ENCODE measurements at places on chromosomes 13 and 19.

DNA sequence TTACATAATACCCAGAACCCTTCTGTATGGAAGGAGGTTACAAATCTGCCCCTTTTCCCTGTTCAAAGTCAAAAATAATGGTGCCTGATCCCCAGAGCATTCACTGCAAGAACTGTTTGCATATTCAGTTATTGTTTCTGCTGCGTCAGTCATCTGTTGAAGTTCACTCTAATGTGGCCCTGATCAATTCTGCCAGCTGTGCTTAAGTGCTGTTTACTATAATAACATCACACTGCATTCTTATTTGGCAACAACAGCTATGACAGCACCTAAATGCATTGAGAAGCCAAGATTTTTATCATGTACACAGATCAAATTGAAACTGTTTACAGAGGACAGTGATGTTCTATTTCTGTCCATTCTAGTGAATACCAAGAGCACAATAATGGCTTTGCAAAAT, 115.9 kb downstream of the DACH1 start:
- no peak for DNase-seq

- DNase-seq = peak; percentile 84
Measured at GRCh38 chr19:55590617-55591016, 8.7 kb downstream of the FIZ1 start.

GRCh38 chr13:83298617-83299016, 583.7 kb downstream of the SLITRK1 start:
- no peak for DNase-seq

DNA sequence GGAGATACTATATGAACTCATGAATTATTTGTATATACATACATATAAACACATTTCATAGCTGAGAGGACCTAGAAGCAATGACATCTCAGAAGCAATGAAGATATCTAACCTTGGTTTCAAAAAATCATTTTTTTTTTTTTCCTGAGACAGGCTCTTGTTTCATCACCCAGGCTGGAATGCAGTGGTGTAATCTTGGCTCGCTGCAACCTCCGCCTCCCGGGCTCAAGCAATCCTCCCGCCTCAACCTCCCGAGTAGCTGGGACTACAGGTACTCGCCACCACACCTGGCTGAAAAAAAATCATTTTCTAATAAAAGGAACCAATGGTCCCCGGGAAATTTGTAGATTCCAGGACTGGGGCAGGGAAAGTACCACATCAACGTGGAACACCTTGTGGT, 4.0 kb downstream of the ZNF565 start:
- no peak for DNase-seq

- DNase-seq = no peak
Measured at GRCh38 chr19:18225355-18225701, 910 bp downstream of the PDE4C start.

DNA sequence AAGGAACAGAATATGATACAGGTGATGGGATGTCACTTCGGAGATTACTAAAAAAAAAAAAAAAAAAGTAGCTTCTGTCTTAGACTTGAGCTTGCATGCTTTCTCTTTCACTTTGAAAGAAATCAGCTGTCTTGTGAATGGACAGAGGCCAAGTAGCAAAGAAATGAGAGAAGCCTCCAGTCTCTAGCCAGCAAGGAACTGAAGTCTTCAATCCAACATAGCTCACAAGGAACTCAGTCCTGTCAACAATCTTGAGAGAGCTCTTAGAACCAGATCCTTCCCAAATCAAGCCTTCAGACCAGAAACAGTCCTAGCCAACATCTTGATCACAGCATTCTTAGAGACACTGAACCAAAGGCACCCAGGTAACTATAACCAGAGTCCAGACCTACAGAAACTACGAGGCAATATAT, 7.7 kb downstream of the N4BP2L2 start:
- peak; percentile 16 for DNase-seq

DNA sequence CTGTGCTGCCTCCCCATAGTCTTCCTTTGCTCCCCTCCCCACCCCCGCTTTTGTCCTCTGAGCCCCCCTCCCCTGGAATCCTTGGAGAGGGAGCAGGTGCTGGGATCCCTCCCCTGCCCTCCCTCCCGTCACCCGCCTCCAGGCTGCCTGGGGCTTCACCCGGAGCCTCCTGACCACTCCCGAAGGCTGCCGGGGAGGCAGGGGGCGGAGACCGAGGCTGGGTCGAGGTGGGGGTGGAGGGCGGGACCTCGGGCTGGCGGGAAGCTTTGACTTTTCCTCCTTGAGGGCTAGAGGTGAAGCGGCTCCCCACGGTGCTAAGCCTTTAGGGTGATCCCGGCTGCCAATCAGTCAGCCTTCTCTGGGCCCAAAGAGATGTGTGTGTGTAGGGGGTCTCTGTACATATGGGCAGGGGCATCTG, 1.5 kb downstream of the KMT5C start:
- DNase-seq = peak; percentile 31

DNA sequence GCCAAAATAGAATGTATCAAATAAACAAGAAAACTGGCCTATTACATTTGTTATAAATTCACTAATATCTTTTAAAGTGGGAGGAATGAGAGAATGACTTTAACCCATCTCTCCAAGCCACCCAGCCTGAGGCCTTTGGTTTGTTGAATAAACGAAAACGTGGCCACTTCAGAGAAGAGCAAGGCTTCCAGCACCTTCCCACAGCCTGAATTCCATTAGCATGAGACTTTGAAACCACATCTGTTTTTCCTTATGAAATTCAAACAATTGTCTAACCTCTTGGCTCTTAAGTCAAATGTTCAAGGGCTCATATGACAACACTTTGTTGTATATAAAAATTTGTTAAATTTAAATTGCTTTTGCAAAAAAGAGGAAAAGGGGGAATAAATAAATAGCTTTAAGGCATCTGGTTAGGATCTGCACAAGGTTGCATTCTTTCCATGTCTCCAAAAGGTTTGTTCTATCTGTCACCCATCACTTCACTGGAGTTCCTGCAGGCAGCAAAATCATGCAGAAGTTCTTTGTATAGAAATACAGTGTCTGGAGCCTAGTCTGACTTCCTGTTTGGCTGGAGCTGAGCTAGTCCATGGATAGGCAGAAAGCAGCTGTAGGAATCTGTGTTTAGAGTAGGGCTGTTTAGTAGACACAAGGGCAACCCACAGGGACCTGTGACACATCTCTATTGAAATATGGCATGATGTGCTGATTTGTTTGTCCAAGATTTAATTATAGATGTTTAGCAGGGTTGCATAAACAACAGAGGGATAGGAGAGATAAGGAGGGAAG, 502.3 kb downstream of the KCTD12 start:
- no peak for DNase-seq

DNA sequence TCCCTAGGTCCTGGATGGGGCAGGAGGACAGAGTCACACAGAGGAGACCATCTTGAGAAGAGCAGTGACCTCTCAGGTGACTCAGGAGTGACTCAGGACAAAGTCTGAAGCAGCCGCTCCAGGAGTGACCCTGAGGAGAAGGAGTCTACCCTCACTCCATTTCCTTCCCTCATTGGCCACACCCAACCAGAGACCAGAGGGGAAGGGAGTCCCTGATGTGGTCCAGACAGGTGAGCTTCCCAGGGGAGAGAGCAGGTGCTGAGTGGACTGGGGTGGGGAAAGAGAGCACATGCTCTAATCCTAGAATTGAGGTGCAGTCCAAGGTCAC, 75.5 kb upstream of the MEDAG start:
- no peak for DNase-seq

DNA sequence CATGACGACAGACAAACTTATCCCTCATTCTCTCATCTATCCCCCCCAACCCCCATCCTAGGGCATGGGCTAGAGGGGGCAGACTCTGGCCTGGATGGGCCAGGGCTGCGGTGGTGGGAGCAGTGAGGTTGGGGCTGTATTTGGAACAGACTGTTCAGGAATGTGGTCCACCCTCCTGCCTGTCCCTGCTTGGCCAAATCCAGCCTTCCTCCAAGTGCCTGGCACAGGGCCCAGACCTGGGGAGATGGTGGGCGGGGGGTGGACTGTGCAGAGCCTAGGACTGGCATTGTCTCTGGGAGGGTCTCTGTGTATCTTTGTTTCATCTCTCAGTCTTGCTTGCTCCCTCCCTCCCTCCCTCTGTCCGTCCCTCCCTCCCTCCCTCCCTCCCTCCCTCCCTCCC, 14.2 kb downstream of the EGLN2 start:
- no peak for DNase-seq

- DNase-seq = no peak
Measured at GRCh38 chr13:39217471-39217870, 179.2 kb downstream of the NHLRC3 start.

- DNase-seq = no peak
Measured at GRCh38 chr19:6480848-6481415, 655 bp downstream of the DENND1C start.

DNA sequence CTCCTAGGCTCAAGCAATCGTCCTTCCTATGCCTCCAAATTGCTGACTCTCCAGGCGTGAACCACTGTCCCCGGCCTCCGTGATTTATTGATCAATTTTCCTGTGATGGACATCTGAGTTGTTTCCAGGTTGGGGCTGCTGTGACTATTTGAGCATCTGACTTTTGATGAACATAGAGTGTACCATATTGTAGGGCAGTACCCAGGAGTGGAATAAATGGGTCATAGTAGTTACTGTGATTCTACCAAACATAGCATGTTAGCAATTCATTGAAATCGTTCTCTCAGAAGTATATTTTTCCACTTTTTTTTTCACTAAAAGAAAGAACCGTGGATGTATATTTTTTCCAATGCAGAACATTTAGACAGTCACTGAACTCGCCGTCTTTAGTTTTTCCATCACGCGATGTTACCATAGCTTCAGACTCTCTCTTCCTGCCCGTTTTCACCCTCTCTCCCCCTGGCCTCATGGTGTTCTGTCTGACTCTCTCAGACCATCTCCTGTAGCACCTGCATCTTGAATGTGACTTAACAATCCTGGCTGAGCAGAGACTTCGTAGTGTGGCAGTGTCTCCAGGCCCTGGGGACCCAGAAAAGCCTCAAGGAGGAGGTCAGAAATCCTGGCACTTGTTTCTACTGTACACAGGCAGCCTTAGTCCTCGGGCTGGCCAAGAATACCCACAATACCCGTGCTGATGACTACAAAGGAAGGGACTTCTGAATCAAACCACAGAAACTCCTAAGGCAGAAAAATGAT, 3.2 kb upstream of the RASGRP4 start:
- no peak for DNase-seq

DNA sequence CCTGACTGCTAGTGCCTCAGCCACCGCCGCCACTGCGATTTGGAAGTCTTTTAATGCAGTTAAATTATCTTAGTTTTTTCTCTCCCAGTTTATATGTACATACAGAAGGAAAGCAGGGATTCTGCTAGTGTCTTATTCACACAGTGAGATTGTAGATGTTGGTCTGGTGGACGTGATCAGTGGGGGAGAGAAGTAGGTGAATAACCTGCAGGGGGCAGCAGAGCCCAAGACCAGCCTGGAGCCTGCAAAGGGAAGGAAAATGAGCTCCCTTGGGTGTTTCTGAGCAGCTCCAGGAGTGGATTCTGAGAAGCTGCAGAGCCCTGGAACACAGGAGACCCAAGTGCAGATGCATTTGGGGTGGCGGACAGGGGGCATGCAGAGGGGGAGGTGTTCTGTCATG, 26.3 kb downstream of the ZNF844 start:
- peak; percentile 60 for DNase-seq

DNA sequence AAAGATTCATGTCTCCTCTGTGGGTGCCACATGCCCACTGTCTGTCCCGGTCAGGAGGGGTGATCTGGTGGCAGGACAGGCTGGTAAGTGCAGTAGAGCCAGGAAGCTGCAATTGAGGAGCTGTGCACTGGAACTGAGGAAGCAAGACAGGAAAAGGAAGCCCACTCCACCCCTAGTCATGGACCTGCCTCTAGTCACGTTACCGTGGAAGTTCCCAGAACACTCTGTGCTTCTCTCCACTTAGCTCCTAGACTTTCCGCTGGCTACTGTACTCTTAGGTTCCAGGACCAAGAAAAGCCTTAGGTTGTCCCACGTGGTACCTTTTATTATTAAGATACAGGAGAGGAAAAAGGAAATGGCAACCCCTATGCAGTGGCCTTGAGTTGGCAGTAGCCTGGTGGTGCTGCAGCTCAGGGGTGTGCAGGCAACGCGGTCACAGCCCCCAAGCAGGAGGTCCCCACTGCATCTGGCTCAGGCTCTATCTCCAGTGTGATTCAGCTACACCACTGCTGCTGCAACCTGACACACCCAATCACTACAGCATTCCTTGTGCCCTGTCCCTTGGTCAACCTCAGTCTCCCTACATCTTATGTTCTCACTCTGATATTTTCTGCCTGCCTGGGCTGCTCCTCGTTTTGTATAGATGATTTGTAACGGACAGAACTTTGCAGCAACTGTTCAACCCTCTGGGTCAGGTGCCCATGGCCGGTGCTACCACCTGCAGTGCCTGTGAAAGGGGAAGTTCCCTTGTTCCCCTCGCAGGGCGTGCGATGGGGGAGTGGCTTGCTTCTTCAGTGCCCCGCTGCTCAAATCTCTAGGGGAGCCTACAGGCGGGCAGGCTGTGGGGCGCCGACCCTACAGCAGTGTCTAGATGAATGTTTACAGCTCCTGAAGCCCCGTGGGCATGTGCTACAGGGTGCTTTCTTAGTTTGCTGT, 24.4 kb upstream of the GPR12 start:
- peak; percentile 93 for DNase-seq

- DNase-seq = peak; percentile 25
Measured at GRCh38 chr13:96822895-96823294, 171.4 kb downstream of the OXGR1 start.

DNA sequence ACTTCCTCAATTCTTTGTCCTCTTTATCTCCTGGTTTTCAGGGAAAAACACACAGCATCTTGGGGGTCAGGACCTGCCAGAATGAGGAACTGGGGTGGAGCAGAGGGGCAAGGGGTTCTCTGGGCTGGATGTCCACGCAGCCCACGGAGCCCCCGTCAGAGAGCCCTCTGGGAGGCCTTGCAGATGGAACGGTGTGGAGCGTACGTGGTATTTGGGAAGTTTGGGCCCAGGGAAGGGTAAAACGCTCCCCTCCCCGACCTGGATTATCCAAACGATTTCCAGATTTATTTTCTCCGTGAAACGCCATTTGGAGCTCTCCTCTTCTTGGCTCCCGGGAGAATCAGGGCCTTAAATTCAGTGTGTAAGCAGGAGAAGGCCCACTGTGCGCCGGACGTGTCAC, 51.7 kb upstream of the ZNF536 start:
- DNase-seq = no peak

DNA sequence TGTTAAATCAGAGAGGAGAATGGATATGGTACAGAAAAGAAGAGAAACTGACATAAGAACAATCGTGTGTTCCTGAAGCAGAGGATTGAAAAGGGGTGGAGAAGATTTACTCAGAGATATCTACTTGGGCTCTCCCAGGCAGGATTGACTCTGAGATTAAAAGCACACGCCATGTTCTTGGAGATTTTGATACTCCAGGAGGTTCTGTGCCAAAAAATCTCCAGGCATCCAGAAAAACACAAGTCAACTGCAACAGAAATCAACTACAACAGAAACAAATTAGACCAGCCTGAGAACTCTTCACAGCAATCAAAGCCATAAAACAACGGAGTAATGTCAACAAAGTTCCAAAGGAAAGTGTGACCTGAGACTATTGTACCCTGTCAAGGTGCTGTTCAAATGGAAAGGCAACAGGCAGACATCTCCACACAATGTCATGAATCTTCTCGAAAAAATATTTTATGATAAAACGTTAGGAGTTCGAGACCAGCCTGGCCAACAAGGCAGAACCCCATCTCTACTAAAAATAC, 104.2 kb downstream of the UBL3 start:
- DNase-seq = no peak

GRCh38 chr13:71320452-71320851, 546.6 kb downstream of the DACH1 start:
- peak; percentile 75 for DNase-seq

All from NAMALWA (cell line).